Activated CD4-positive, alpha-beta T cell treated with anti-CD3 and anti-CD28 coated beads, Interleukin-2, amount 50 U/mL, for 48 hours (primary cell): ENCODE measurements at places on chromosomes 6 and 20.
A peak's percentile ranks its signal among the peaks of the same experiment; 100 is the strongest.

- no peak for DNase-seq
These were observed 260.2 kb downstream of the BCKDHB start for GRCh38 chr6:80366714-80367113.

DNA sequence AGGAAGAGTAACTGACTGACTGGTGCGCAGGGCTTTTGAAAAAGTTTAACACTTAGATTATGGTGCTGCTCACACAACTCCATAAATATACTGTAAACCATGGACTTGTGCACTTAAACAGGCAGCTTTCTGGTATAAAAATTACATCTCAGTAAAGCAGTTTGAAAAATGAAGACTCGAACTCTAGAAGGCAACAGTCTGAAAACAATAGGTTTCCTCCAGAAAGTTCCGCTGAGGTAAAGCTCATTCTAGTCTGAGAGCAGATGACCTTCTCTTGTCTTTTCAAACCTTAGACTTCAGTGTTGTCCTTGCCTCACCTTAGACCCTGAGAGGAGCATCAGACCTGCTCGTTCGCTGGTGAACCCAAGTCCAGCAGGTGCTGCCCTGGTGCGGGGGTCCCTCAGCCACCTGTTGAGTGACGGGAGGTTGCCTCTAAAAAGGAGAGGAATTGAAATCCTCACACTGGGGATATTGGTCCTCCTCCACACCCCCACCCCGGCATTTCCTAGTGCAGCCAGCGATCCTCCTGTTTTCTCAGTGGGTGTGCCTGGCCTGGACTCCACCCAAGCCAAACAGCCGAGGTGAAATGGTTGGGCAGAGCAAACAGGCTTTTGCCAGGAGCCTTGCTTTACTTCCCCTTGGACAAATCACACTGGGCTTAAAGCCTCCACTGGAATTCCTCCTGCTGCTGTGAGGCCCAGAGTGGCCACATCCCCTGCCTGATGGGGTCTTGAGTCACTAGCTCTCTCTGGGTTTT is 14.7 kb upstream of the PYGB start:
- DNase-seq, result no peak

DNA sequence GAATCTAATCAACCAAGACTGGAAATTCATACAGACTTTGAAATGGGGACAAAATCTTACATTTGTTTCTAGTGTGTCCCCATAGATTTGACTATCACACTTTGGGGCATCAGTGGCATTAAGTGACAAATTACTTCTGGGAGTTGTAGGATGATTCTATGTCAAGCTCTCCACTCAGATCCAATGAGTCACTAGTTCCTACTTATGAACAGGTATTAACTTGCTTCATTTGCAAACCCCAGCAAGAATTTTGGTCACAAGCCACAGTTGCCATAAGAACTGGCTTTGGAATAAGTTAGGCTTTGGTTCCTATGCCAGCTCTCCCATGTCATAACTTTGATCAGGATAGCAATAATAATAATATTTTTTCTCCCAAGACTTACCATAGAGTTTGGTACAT is 77.6 kb upstream of the PTPRK start:
- DNase-seq, result no peak

DNA sequence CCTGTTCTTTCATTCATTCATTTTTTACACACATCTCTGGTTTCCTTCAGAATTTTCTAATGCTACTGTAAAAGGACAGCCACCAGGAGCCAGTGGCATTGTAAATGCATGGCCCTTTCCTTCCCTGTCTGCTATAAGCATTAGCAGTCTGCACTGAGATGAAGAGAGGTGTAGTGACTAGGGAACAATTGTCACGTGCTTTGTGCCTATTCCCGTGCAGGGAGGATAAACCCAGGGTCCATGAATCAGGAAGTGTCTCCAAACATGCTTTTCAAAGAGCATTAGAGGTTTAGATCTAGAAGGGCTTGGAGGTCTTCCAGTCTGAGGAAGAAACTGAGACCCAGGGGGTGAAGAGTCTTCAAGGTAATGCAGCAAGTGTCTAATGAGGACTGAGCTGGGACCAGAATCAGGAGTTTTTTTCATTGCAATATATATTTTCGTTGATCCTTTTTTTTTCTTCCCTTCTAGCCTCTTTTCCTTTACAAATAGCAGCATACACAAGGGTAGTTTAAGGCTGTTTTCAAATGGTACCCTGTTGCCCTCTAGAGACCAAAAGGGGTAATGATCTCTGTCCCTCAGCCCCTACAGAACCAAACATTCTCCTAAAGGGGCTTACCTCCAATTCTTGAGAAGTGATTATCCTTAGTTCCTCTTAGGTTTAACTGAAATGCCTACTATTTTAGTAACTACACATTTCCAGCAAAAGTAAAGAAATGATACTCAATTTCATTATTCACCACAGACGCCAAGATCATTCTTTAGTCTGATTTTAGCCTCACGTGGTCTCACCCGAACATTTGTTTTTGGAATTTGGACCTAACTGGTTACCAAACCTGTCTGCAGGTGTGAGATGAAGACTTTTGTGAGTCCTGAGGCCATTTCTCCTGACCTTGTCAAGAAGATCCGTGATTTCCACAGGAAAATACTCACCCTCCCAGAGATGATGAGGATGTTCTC is 6.6 kb downstream of the TRIM15 start:
- DNase-seq, result no peak

GRCh38 chr6:149864578-149865535 is 698 bp upstream of the LRP11 start:
- DNase-seq, result peak; percentile 24

DNA sequence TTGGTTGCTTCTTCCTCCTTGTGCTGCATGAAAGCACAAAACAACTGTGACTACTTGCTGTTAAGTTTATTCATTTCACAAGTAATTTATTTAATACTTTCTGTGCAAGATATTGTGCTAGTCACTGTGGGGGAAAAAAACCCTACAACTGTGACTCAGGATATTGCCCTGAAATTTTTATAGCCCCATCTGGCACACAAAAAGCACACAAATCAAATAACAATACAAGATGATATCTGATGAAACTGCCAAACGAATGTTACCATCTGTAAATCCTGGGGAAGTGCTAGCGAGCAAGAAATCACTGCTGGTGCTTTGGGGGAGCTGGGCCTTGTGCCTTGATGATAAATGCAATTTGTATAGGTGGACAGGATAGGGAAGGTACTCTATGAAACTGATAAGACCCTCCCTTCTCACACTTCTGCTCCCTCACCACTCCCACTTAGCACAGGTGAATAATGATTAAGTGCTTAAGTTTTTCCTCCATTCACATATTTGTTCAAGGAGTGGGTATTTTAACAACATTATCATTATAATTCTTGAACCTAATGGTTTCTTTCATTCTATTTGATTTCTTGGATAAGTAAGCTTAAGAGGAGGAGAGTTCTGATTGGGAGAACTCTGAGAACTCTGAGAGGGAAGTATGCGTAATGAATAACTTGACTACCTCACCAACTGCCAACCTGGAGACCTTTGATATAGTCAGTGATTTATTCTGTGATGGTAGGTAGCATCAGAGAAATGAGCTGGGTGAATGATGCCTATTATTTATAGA is 115.3 kb downstream of the RTN4IP1 start:
- no peak for DNase-seq

GRCh38 chr6:167533851-167534250 is 209.0 kb downstream of the TTLL2 start:
- DNase-seq, result no peak

- DNase-seq, result peak; percentile 26
These were observed 166.5 kb downstream of the TSHZ2 start for GRCh38 chr20:53138454-53139262.

GRCh38 chr20:63955281-63955826 is 862 bp downstream of the UCKL1 start:
- DNase-seq, result peak; percentile 46

DNA sequence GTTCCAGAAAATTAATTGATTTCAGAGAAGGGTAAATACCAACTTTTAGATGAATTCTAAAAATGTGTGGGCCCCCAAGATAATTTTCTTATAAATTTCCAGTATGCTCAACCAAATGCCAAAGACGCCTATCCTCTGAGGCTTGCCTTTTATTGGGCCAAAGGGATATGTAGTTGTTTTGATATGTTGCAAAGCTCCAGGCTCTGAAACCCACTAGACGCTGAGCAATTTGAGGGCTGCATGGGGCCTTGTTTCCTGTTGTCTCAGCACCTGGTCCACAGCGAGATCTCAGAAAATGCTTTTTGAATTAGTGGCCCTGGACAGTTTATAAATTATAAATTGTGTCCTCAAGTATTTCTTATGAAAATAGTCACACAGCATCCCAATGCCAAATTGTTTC is 397.2 kb downstream of the SAMD5 start:
- DNase-seq, result no peak

DNA sequence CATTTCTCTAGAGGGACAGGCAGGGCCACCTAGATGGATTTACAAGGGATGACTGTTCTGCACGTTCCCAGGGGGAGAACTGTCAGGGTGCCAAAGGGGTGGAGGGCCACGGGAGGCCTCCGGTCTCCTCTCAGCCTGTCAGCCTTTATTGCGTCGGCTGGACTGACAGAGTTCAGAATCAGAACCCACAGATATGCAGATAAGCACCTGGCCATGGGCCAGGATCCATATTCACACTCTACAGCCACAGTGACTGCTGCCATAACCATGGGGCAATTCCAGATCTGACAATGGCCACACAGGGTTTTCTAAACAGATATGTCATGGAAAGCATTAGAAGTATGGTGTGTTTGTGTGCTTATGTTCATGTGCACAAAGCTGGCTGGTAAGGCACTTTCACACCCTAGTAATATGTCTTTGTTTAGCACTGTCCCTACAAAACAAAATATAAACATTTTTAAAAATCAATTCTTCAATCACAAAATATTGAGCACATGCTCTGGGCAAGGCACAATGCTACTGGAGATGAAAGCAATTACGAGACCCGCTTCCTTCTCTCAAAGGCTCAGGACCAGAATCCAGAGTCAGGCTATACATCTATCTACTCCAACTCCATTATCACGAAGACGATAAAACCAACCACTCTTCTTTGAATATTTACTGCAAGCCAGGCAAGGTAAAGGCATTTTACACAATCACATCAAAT is 29.1 kb downstream of the TRAM2 start:
- no peak for DNase-seq

GRCh38 chr20:11323816-11324215 is 593.9 kb upstream of the BTBD3 start:
- no peak for DNase-seq

DNA sequence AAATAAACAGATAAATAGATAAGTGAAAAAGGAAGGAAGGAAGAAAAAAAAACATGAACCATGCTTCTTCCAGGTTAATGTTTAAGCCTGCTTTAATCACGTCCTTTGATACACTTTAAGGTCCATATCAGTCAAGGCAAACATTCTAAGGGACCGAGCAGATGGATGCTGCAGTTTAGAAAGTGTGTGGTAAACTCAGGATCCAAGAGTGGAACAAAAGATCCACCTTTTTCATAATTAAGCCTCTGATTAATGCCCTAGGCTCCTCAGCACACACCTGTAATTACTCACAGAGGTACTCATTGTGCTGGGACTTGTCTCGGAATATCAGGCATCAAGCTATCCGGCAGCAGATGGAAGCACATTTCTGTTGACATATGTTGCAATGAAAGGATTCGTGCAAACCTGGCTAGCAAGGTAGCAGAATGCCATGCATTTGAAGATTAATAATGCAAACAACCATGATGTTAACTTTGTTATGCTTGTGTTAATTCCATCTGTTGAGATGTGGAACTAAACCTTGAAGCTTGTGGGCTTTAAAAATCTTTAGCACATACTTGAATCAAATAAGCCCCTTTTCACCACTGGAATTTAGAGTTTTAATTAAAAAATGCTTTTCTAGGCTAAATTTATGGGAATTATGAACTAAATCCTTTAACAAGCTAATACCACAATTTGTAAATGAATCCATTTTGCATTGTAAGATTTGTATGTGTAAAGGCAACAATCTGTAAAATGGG is 163.7 kb downstream of the RALGAPA2 start:
- no peak for DNase-seq

DNA sequence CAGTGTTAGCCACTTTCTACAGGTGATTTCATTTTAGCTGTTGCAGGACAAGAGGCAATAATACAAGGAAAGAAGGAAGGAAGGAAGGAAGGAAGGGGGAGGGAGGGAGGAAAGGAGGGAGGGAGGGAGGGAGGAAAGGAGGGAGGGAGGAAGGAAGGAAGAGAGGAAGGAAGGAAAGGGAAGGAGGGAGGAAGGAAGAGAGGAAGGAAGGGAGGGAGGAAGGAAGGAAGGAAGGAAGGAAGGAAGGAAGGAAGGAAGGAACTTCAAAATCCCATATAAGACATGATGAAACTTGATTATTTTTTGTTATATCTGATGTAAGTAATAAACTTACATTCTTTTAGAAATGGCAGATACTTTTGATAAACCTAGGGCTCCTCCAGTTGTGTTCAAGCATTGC is 83.6 kb downstream of the TFAP2B start:
- DNase-seq, result no peak

DNA sequence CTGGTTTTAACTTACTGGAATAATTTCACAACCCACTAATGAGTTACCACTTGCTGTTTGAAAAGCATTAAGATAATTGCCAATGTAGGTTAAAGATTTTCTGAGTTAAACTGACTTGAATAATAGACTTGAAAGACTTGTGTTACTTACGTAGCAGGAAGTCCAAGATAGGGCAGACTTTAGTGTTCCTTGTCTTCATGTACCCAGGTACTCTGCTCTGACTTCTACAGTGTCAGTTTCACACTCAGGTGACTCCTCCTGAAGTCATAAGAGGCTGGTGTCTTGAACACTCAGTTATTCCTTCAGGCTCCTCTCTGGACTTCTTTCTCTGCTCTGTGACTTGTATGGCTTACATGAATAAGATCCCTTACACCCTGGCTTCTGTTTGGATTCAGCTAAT is 76.3 kb upstream of the SGK1 start:
- no peak for DNase-seq

GRCh38 chr20:56368351-56369134 is 9.8 kb downstream of the FAM210B start:
- no peak for DNase-seq

DNA sequence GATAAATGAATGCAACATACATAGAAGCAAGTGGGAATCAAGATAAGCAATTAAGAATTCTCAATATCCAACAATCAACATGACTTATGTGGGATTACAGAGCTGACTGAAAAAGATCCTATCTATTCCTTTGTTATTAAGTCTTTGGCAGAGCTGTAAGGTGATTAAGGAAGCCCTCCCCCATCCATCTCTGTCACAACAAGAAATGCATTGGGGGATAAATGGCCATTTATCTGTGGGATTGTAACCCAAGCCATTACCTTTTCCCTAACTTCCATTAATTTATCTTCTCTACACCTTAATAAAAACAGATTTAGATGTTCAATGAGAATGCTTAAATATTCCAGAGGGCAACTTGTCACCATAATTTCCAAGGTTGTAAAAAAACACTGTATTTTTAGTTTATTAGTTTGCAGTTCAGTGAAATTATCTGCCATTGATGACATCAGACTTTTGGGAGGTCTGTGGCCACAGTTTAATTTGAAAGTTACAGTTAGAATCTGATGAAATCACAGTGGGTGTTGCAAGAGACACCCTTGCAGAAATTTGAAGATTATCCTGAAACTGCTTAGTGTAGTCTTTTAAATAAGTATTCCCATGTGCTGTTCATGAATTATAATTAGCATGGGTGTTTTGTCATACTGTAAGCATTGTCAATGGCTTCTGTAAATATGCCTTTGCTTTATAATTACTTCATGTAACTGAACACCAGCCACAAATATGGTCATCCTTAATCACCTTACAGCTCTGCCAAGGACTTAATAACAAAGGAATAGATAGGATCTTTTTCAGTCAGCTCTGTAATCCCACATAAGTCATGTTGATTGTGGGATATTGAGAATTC is 49.4 kb upstream of the FYN start:
- no peak for DNase-seq

GRCh38 chr20:14986026-14986655 is 648.7 kb upstream of the FLRT3 start:
- no peak for DNase-seq
